Fibroblast of skin of back (primary cell): ENCODE measurements at places on chromosomes 7 and 10.

DNA sequence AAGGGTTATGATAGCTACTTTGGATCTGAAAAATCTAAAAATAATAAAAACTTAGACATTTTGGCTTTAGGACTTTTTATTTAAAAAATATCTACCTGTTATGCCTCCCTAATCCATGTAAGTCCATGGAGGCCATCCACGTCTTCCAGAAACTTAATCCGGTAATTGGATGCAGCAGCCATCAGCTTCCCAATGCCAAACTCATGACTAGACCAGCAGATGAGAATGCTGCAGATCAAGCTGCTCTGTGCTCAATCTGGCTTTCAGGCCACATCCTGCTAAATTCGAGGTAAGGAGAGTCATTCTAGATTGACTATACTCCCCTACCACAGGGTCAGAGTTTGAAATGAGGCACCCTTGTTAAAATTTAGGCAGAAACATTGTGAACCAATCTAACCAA is 168.5 kb upstream of the TCERG1L start:
- DNase-seq, result no peak

GRCh38 chr10:71912431-71912830 is 51.8 kb upstream of the CHST3 start:
- no peak for DNase-seq

DNA sequence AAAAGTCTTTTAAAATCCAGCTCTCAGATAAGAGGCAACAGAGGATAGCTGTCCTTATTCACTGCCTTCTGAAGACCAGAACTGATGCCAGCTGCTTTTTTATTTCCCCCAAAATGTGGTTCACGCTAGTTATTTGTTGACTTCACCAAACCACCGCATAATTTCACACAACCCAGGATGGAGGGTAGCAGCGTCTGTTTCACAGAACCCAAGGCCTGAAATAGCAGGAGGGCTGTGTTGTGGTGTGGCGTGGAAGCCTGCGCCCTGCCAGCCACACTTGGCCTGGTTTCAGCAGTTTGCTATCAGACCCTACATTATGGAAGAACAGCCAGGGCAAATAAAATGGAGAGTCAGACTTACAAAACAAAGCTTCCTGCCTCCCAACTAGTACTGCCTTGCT is 155.4 kb downstream of the DYNC1I1 start:
- DNase-seq, result no peak

DNA sequence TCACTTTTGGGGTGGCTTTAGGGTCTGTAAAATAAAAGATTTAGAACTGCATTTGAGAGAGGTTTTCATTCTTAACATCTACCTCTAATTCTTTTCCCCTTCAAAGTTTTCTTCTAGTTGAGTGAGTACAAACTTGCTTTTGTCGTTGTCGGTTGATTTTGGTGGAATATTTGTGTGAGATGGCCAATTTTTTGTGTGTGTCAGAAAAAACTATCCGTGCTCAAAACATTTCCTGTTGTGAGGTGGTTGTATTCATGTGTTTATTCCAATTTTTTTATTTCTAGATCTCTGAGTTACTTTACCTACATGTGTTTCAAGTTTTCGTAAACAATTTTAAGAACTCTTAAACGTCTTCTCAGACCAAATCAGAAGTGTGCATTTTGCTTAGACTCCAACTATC is 1.6 kb downstream of the AHR start:
- no peak for DNase-seq

DNA sequence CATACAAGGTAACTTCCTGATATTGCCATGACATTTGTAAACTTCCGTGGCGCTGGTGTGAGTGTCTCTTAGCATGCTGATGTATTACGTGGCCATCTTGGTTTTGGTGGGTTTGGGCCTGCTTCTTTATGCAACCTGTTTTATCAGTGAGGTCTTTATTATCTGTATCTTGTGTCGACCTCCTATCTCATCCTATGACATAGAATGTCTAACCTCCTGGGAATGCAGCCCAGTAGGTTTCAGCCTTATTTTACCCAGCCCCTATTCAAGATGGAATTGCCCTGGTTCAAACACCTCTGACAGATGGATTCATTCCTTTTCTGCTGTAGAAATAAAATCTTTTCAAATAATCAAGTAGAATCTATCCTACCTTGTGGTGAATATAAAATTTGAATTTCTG is 23.0 kb upstream of the GPR141 start:
- no peak for DNase-seq

DNA sequence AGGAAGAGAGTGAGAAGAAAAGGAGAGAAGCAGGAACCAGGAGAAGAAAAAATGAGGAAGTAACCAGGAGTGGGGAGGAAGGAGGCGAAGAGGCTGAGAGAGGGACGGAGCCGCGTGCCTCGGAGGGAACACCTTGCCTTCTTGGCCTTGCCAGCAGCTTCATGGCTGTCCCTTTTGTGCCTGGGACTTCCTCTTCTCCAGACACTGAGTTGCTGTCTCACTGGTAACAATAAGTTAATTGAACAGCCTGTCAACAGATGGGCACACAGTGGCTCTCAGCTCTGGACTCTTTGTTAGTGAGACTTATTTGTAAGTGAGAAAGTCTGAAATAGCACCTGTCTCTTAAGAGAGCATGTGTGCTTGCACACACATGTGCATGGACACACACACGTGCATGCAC is 83.2 kb downstream of the GATA3 start:
- no peak for DNase-seq

DNA sequence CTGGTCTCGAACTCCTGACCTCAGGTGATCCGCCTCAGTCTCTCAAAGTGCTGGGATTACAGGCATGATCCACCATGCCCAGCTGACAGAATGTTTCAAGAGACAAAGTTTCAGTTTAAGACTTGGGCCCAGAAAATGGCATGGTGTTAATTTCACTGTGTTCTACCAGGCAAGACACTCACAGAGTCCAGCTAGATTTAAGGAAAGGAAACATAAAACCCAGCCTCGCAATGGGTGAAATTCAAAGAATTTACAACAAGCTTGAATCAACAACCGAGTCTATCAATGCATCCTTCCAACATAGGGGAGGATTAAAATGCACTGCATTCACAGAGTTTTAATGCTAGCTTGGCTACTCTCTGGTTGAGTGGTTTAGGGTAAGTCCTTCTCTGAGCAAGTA is 764.0 kb downstream of the XPNPEP1 start:
- no peak for DNase-seq

DNA sequence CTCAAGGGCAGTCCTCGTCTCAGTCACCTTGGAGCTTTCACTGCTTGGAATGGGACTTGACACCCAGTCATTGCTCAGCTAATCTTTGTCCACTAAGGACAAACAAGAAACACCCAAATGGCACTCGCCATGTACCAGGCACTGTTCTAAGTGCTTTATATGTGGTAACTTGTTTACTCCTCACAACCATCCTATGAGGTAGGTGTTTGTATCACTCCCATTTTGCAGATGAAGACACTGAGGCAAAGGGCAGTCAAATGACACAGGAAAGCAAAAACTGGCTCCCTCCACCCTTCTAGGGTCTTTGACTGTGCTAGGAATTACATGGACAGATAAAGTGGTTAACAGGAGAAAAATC is 24.7 kb downstream of the DNAJB12 start:
- no peak for DNase-seq

DNA sequence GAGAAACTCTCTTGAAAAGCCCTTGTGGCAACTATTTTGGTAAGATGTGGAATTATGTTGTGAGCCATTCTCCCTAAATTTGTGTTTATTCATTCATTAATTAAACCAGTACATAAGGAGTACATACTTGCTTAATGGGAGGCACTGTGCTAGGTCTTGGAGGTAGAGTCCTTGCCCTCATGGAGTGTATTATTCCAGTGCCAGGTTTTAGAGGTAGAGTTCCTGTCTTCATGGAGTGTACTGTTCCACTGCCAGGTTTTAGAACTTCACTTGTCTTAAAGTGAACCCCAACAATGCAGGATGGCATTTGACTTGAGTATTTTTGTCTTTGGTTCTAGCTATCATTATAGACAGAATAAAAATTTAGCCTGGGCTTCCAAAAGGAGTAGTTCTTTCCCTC is 8.8 kb downstream of the MXI1 start:
- DNase-seq, result no peak
